ENCODE measurements at places on chromosomes 5 and 9. TPM values are rescaled to one million over a fixed set of nuclear protein-coding genes. Genes with fewer than 3 reads are reported as not detected.
A peak's percentile ranks its signal among the peaks of the same experiment; 100 is the strongest.

GRCh38 chr5:14453481-14453880 lies 128.1 kb upstream of the OTULINL start:
- no peak for DNase-seq

Gene INSL6
- polyA plus RNA-seq = 0.38 TPM

GRCh38 chr9:110095776-110096175 lies 112.2 kb downstream of the C9orf152 start:
- no peak for DNase-seq

- DNase-seq = no peak
These were observed 15.2 kb upstream of the RNU6ATAC start for GRCh38 chr9:134179595-134179917.

GRCh38 chr5:154197801-154198491 lies 7.4 kb downstream of the GALNT10 start:
- DNase-seq = no peak

Gene DMRT2
- polyA plus RNA-seq = 2.2 TPM

DNA sequence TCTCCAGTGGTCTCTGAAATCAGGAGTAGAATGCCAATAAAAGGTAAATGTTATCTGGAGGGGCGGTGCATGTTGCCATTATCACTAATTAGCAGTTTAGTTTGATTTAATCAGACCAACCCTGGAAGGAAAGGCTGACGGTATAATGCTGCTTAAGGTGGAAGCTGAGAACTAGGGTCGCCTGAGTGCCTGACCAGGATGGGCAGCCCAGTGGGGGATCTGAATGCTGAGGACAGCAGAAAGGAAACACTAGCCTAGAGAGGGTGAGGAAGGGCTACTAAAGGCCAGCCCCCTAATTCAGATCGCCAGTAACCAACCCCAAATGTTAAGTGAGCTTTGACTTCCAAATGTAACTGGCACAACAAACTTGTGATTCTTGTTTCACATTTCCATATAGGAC lies 172.2 kb downstream of the APBA1 start:
- no peak for DNase-seq

Gene IFNK
- polyA plus RNA-seq = not detected

DNA sequence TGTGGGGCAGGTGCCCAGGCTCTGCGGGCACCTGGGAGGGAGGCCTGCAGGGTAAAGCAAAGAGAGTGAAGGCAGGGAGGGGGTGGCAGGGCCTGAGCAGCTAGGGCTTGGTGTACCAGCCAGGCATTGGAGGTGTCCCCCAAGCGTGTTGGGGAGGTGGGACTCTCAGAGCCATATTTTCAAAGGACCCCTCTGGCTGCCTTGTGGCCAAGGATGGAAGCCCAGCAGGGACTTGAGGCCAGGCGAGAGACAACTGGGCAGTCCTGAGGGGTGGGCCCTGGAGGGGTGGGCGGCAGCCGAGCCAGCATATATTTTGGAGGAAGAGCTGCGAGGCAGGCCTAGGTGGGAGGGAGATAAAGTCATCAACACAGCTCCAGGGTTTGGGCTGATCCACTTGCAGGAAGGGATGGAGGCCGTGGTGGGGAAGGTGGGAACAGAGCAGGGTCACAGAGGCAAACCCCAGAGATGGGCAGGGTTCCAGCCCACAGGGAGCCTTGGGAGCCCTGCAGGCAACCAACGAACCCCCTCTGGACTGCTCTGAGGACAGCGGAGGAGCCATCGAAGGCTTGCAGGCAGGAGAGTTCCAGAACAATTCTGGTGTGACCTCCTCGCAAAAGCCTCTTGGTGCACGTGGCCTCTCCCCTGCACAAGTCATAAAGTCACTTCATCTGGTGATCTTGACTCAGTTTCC lies 35.7 kb downstream of the DUSP1 start:
- no peak for DNase-seq

Gene PDZD2
- 18.9 TPM for polyA plus RNA-seq

- DNase-seq = no peak
These were observed 11.7 kb downstream of the TSPAN17 start for GRCh38 chr5:176658817-176659511.

- DNase-seq = no peak
These were observed 742.7 kb downstream of the TLE1 start for GRCh38 chr9:80946496-80947170.

- no peak for DNase-seq
These were observed 657 bp downstream of the MAT2B start for GRCh38 chr5:163506095-163506457.

Gene PRDM9
- not detected for polyA plus RNA-seq

GRCh38 chr5:1090538-1090937 lies 21.3 kb downstream of the SLC12A7 start:
- DNase-seq = no peak

Gene PCDHGB2
- polyA plus RNA-seq = 4.9 TPM

DNA sequence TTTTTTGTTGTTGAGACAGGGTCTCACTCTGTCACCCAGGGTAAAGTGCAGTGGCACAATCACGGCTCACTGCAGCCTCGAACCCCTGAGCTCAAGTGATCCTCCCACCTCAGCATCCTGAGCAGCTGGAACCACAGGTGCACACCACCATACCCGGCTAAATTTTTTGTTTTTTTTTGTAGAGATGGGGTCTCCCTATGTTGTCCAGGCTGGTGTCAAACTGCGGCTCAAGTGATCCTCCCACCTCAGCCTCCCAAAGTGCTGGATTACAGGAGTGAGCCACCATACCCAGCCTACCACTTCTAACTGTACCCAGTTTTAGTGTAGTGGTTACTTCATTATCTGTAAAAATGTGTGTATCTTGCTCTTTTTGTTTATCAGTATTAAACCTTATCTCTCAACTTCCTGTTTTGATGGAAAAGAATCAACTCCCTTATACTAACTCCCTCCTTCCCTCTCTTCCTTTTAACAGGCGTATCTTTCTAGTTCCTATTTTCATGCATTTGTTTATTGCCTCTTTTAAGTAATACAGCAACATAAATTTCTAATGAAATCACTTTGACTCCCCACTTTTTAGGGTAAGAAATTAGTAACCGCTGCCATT lies 33.1 kb downstream of the GRAMD2B start:
- DNase-seq = no peak

Gene DOCK8
- 12.9 TPM for polyA plus RNA-seq

DNA sequence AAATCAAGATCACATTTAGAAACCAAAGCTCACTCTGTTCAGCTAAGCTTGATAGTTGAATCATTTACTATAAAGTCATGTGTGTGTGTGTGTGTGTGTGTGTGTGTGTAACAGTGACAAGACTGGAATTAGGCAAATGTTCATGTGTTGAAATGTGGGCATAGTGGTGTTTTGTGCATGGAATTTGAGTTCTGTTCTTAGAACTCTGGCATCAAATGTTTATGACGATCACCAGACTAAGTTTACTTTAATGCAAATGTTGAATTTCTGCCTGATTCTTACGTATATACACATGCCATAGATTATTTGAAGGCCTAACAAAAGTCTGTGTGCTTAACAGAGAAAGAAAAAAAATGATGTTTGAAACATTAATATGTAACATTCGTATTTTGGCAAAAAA lies 72.8 kb upstream of the COL5A1 start:
- DNase-seq = no peak

Gene CER1
- 1.3 TPM for polyA plus RNA-seq

- DNase-seq = no peak
These were observed 7.8 kb downstream of the TTLL11 start for GRCh38 chr9:122085260-122085659.

DNA sequence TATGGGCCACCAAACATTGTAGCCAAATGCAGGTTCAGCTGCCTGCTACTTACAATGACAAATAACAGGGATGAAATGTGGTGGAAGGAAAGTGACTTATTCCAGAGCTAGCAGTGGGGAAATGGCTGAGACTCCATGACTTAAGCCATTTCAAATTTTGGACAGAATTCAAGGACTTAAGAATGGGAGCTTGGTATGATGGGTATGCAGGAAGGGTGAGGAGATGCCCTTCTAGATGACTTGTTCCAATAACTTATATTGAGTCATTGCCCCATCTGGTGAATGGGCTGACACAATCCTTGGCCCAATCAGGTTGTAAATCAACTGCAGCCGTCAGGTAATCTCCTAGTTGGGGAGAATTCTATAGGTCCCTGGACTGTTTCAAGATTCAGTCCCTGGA lies 230.7 kb upstream of the SGCD start:
- no peak for DNase-seq

Gene MARCHF11
- 4.5 TPM for polyA plus RNA-seq

DNA sequence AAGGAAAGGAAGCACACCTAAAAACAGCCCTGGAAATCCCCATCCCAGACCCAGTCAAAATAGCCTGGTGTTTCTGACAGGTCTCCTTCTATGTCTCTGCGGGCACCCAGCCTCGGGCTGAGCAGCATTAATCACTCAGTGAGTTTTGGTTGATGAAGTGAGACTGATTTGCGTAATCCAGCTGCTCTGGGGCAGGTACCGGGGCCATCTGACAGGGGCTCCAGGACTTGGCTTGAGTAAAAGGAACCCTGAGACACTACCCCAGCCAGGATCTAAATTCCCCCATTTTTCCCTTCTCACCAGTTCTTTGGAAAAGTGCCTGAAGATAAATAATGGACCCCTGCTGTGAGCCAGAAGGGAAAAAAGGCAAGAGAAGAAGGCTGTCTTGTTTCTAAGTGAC lies 596 bp downstream of the SLC28A3 start:
- no peak for DNase-seq

GRCh38 chr5:130720355-130720754 lies 444.7 kb downstream of the HINT1 start:
- peak; percentile 30 for DNase-seq

Gene C5
- 16.1 TPM for polyA plus RNA-seq

DNA sequence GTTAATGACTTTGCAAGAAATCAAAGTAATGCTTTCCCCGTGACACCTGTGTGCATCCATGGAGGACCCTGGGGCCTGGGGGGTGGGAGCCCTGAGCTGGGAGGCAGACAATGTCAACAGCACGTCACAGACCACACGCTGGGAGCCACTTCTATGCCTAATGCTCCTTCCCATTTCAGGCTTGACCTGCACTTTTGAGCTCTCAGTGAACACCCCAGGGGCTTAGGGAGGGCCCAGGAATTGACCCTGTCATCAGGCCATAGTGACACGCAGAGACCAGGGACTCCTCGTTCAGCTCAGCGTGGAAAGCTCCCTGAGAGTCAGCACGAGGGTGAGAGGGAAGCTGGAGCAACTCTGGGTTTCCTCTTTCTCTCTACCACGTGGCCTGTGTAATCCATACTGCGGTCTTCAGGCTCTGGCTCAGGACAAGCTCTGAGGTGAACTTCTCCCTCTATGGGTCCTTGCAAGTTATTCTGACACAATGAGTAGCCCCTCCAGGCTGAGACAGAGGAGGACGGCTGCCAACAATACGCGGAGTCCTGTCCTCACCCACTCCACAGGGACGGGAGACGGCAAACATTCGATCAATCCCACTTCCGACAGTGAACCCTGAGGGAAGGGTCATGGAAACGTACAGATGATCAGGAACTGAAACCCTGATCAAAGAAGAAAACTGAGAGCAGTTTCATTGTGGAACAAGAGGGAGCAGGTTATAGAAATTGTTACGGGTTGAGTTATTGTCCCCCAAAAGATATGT lies 130.8 kb upstream of the IRX4 start:
- DNase-seq = no peak

GRCh38 chr9:91945277-91946085 lies 4.5 kb downstream of the ROR2 start:
- peak; percentile 74 for DNase-seq

Gene CDC25C
- polyA plus RNA-seq = 7.5 TPM

DNA sequence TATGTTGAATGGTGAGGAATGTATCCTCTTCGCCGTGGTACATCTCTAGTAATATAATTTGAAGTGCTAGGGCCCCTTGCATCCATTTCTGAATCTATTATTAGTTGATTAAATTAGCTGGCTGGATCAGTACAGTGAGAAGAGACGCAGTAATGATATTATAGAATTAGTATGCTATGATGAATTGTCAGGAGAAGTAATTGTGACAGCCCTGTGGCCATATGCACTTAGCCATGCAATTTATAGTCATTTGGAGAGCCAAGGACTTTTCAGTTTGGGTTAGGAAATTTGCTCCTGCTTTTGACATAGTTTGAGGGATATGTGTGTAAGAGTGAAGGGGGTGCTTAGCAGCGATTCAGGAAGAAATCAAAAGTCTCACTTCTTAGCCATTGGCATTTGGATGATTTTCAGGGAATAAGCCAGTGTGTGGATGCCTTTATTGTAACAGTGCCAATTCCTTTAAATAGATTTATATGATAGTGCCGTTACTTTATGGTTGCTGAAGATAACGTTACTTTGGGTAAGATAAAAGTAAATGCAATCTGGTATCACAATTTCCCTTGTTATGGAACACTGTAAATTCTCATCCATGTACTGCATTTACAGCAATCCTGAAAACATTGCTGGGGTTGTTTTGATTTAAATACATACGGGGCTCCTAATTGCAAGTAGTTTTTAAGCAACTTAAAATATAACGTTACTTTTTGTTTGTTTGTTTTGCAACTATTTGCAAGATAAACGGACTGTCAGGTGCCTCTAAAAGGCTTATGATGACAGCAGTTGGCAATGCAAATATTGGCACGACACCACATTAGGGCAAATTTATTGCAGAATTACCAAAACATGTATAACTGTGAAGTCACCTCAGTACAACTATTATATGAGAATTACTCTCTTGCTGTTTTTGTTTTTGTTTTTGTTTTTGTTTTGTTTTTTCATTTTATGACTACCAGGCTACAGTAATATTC lies 875.4 kb upstream of the WWC1 start:
- DNase-seq = no peak

Gene FAM221B
- 0.09 TPM for polyA plus RNA-seq

DNA sequence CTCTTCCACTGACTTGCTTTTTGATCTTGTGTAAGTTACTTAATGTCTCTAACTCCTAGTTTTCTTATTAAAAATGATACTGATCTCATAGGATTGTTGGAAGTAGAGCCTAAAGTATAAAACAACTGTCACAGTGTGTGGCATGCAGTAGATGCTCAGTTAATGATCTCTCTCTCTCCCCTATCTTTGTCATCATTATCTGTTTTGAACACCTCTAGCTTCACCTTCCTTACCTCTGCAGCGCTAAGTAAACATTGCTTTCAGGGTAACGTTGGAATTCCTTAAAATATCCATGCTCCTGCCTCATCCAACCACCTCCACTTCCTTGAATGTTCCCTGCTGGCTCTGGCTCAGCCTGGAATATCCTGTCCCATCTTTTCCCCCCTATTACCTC lies 110.4 kb downstream of the RGS3 start:
- no peak for DNase-seq

GRCh38 chr9:133991214-133991921 lies 756 bp downstream of the VAV2 start:
- no peak for DNase-seq

- no peak for DNase-seq
These were observed 1.4 kb downstream of the PITX1 start for GRCh38 chr5:135032695-135032998.

- no peak for DNase-seq
These were observed 184.8 kb downstream of the KIAA0825 start for GRCh38 chr5:94433397-94434163.

- no peak for DNase-seq
These were observed 258.6 kb downstream of the ASTN2 start for GRCh38 chr9:117156144-117156688.

Gene GPR151
- not detected for polyA plus RNA-seq
